Stimulated activated CD4-positive, alpha-beta T cell treated with anti-CD3 and anti-CD28 coated beads, TNF-alpha, amount 100 ng/mL, for 48 hours (primary cell): ENCODE measurements at places on chromosomes 7 and 10.
A peak's percentile ranks its signal among the peaks of the same experiment; 100 is the strongest.

DNA sequence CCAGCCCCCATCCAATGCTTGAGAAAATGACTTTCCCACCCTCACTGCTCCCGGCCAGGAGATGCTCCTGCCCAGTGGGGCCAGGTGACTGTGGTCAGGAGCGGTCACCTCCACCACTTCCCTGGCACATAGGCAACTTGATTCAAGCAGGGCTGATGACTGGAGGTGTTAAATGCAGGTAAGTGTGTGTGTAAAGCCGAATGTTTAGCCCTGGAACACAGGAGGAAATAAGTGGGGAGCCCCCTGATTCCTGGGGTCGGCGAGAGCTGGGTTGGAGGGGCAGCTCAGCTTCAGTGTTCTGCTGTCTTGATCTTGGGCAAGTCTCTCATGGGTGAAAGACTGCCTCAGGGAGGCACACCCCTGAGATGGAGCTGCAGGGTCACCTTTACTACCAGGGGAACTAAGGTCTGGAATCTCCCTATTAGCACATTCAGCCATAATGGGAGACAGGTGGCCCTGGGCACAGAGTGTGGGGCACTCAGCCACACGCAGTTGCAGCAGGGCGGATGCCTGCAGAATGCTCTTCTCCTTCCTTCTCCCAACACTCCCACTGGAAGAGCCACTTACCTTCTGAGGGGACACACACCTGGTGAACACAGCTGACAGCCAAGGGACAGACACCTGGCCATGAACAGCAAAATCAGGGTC lies 124.1 kb downstream of the PTPN20 start:
- no peak for DNase-seq

DNA sequence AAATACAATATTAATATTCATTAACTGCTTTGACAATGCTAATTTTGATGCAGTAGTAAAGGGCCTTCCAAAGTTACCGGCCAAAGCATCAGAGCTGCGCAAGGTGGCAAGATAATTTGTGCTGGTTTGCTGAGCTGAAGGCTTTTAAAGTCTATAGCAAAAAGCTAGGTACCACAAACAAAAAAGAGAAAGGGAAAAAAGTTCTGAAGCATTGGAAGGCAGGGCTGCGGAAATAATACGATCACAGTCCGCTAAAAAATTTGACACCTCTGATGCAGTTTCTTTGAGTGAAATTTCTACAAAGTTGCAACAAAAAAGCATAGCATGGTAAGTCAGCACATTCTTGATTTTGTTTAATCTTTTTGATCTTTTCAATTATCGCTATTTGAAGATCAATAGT lies 175.6 kb downstream of the TCF7L2 start:
- DNase-seq, result no peak

GRCh38 chr10:24344695-24345463 lies 135.9 kb downstream of the KIAA1217 start:
- DNase-seq, result no peak

DNA sequence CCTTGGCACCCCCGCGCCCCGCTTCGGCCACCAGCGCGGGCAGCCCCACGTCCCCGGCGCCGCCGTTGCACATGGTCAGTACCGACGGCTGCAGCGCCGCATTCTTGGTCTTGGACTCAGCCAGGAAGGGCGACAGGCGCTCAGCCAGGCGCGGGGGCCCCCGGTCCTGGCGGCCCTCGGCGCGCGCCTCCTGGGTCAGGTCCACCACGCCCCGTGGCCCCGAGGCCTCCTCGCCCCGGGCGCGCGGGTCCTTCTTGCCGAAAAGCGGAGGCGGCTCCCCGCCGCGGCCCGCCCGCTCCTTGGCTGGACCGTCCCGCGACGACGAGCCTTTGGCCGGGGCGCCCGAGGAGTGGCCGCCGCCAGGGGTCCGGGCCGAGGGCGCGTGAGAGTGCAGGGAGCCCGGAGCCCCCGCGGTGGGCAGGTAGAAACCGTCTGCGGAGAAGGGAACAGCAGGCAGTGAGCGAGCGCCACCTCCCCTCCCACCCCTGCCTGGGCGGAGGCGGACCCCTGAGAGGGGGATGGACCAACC lies 34.7 kb downstream of the TNRC18 start:
- no peak for DNase-seq

- DNase-seq, result no peak
These were observed 178.8 kb downstream of the ARL4A start for GRCh38 chr7:12866207-12866606.

DNA sequence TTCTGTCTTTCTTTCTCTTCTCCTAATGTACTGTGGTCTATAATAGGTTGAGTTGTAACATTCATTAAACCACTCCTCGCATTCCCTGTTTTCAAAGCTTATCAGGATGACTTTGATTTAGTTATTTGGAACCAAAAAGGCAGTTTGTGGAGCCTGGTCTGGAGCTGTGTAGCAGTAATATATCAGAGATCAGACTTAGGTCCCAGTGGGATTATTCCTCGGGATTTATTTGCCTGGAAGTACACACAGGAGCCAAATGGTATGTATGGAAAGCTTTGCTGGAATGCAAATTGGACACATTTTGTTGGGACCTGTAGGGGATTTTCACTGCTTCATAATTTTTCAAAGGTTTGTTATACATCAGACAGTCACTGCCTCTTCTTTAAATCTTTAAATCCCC lies 40.9 kb downstream of the GBF1 start:
- DNase-seq, result no peak

DNA sequence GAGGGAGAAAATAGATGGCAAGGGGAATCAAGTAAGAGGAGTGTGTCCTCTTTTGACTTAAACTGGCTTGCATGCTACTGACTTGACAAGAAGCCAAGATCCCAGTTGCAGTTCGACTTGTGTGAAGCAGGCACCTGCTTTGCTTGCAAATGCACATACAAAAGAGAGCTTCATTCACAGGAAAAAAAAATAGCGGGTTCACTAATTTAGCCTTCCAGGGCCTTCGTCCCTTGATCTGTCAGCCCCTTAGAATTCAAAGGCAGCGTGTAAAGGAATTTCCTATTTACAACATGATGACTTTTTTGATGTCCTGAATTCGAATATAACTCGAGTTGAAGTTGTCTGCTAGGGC lies 192.1 kb downstream of the CELF2 start:
- no peak for DNase-seq

DNA sequence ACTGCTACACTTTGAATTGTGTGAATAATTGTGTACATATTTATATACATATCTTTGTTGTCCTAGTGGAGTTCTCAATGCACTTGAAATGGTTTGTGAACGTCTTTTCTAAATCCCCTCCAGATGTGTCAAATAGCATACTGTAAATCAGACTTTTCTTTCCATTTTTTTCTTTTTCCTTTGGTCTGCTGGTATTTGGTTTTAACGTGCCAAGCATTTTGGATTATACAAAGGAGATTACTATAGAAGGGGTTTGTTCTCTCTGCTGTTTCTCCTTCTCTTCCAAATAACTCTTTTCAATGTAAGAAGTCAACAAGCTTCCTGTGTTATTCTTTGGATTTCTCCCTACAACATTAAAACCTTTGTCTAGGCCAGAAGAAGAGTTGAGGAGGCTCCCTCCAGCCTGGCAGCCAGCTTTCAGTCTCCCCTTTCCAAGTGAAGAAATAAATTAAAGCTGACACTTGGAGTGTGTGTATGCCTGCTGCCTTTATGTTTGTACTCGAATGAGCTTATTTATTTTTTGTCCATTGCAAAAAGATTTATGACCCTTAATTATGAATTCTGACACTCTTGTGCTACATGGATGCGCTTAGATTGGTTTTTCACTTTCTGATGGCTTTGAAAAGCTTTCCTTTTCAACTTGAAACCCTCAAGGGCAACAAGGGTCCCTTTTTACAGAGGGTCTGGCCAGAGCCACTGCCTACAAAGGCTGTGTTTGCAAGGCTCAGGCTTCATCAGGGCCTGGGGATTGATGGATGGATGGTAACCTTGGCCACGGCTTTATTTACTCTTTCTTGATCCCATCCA lies 107.8 kb downstream of the RAB18 start:
- no peak for DNase-seq

DNA sequence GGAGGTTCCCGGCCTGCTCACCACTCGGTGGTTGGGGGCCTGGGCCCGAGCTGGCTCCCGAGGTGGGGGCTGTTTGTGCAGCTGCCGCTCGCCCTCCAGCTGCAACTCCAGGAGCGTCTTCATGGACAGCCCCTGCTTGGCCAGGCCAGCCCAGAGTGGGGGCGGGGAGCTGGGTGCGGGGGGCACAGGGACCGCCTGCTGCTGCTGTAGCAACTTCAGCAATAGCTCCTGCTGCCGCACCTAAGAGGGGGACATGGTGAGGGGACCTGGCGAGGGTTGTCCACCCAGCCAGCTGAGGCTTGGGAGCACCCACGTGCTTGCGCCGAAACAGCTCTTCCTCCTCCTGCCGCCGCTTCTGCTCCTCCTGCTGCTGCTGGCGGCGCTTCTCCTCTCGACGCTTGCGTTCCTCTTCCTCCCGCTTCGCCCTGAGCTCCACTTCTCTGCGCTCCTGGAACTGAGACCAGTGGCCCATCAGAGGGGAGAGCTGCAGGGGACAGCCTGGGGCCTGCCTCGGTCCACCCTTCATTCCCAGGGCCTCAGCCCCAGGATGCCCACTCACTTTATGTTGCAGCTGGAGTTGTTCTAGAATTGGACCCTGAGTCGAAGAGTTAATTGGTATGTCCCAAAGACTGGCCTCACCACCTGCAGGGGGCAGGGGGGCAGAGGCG lies 9.6 kb downstream of the GNB2 start:
- DNase-seq, result no peak

GRCh38 chr7:18538554-18539250 lies 43.2 kb downstream of the HDAC9 start:
- no peak for DNase-seq

GRCh38 chr10:74018241-74018640 lies 20.3 kb downstream of the VCL start:
- DNase-seq, result no peak

GRCh38 chr7:15011289-15011688 lies 108.7 kb upstream of the DGKB start:
- no peak for DNase-seq

GRCh38 chr10:47255033-47255813 lies 44.8 kb upstream of the GDF10 start:
- no peak for DNase-seq

- DNase-seq, result no peak
These were observed 8.9 kb upstream of the ACSL5 start for GRCh38 chr10:112365014-112365432.

GRCh38 chr10:131034451-131034850 lies 277.1 kb downstream of the TCERG1L start:
- no peak for DNase-seq

DNA sequence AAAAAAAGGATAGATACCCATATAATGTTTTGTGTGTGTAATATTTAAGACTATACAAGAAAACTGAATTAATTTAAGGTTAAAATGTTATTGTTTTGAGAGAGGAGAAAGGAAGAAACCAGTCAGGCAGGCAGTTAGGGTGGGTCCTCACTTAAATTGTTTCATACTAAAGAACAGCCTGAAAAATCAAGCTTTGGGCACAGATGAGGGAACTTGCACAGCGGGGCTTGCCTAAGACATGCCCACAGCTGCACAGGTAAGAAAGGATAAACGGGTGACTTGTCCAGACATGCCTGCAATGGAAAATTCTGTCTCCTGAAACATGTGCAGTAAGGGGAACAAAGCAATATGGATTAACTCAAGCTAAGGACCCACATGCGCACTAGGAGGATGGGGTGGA lies 158.4 kb downstream of the BBS9 start:
- no peak for DNase-seq

GRCh38 chr7:152081088-152081487 lies 55.6 kb downstream of the GALNT11 start:
- DNase-seq, result no peak

- DNase-seq, result no peak
These were observed 29.1 kb upstream of the LRGUK start for GRCh38 chr7:134098072-134098471.

DNA sequence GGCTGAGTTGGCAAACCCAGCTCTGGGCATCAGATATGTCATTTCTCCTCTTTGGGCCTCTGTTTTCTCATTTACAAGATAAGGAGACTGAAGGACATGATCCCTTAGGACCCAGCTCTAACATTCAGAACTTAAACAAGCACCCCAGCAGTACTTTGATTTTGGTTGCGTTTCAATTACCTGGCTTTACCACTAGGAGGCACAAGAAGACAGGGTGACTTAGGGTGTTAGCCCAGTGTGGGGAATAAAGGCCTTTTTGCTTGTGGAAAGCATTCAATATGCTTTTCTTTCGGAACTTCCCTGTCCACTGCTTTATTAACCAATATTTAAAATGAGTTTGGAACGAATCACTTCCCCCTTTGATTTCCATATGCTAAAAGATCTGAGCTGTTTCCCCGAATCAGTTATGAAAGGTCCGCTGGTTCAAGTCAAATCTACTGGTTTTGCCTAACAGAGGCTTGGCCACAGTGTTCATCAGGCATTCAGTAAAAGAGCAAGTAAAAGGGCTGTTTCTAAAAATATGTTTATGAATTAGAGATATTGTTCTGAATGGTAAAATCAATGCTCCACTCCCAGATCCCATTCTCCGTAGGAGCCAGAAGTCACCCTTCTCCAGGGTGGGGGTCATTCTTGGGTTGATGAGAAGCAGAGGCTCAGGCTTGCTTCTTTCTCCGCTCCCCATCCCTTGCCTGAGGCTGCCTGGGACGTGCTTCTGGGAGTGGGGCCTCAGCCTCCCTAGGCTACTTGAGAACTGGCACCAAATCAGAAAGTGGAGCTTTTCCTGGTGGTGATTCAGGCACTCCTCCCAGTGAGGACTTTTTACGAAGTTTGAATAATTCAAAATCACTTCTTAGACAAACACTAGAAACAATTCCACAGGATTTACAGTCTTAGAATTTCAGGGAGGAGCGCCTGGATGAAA lies 105.5 kb downstream of the MYOF start:
- DNase-seq, result no peak

- no peak for DNase-seq
These were observed 3.5 kb downstream of the SUN1 start for GRCh38 chr7:835485-836401.

GRCh38 chr10:29895456-29895855 lies 163.9 kb downstream of the JCAD start:
- DNase-seq, result no peak

- DNase-seq, result no peak
These were observed 86.7 kb upstream of the TMEM168 start for GRCh38 chr7:112876877-112877276.

DNA sequence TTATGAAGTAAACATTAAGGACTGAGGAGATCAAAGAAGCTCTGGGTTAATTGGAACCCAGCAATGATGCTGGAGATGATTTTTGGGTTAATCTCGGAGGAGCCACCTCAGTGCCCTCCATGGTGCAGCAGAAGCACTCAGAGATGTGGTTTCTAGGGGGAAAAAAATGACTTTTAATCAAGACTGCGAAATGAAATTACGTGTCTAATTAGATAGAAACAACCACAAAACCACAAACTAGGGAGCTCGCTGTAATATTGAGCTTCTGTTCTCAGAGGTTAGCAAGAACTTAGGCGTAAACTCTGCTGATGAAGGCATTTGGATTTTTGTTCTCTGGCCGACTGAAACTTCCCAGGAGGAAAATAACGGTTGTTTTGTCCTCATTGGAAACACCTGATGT lies 319.0 kb downstream of the GRID1 start:
- DNase-seq, result peak; percentile 3

DNA sequence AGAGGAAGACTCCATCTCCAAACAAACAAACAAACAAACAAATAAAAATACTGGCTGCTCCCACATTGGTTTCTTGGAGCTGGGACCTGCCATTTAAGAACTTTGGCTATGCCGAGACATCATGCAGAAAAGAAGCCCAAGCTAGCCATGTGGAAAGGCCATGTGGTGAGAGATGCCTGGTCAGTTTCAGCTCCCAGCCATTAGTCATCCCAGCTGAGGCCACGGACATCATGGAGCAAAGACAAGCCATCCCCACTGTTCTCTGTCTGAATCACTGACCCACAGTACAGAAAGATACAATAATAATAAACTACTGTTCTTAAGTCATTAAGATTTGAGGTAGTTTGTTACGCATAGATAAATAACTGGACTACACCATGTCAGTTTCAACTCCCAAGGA lies 70.0 kb upstream of the PCBD1 start:
- no peak for DNase-seq

GRCh38 chr10:32046151-32046550 lies 10.1 kb downstream of the KIF5B start:
- DNase-seq, result no peak
